ENCODE measurements at places on chromosomes 4 and X.

DNA sequence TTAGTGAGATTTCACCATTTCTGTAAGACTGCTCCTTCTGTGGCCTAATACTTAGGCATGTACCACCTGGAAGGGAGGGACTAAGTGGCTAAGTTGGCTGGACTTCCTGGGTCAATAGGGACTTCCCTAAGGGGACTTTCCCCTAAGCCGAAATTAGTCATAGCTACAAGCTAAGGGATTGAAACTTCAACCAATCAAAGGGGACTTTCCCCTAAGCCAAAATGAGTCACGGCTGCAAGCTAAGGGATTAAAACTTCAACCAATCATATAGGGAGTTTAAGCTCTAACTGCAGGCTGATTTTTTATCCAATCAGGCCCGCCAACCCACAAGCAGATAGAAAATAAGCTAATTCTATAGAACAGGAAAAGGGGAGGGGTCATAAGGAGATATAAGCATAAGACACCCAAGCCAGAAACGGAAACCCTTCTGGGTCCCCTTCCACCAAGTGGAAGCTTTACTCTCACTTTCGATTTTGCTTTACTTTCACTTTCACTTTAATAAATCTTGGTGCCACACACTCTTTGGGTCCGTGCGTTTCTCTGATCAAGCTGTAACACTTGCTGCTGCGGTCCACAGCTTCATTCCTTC lies 382.8 kb downstream of the KLHL4 start:
- DNase-seq = no peak

GRCh38 chr4:98612318-98613250 lies 45.8 kb downstream of the TSPAN5 start:
- DNase-seq = no peak

DNA sequence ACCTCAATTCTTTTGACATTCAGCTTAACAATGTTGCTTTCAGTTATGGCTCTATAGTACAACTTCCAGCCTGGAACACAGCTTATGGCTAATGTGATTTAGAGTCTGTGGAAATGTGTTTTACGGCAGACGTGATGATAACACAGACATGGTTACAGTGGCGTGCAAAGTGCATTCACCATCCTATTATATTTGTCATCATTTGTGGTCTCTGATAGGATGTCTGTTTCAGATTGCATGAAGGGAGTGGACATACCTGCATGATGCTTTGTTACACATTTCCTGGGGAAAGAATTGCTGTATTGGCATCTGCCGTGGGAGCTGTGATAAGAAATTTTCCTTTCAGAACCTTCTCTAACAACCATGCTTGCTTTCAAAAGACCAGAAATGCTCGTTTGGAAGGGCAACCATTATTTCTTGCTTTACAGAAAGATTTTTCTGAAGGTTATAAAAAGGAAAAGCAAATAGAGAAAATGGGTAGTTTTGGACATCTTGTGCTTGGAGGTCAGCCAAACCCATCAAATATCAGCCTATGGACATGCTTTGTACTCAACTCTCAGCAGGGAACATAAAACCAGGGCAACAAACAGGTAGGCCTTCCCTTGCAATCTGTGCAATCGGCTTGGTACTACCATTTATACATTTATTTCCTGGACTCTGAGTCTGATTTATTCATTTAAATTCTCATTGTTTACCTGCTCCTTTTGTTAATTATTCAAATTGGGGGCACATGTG lies 273.9 kb downstream of the TLL1 start:
- DNase-seq = no peak

DNA sequence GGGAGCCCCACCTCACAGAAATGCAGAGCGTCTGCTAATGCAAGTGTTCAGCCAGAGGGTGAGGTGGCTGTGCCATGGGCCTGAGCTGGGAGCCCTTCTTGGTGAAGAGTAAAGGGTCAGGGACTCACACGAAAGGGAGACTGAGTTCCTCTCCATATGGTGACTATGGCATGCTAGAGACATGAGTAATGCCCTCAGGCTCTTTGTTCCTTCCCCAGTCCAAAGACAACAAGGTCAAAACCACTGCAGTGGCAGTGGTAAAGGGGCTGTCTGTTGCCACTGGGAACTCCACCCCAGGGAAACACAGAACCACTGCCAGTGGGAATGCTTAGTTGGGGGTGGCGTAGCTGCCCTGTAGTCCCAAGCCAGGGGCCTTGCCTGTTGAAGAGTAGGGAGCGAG lies 22.4 kb downstream of the RAB40AL start:
- no peak for DNase-seq

GRCh38 chr4:71453531-71453930 lies 114.7 kb downstream of the SLC4A4 start:
- DNase-seq = no peak

DNA sequence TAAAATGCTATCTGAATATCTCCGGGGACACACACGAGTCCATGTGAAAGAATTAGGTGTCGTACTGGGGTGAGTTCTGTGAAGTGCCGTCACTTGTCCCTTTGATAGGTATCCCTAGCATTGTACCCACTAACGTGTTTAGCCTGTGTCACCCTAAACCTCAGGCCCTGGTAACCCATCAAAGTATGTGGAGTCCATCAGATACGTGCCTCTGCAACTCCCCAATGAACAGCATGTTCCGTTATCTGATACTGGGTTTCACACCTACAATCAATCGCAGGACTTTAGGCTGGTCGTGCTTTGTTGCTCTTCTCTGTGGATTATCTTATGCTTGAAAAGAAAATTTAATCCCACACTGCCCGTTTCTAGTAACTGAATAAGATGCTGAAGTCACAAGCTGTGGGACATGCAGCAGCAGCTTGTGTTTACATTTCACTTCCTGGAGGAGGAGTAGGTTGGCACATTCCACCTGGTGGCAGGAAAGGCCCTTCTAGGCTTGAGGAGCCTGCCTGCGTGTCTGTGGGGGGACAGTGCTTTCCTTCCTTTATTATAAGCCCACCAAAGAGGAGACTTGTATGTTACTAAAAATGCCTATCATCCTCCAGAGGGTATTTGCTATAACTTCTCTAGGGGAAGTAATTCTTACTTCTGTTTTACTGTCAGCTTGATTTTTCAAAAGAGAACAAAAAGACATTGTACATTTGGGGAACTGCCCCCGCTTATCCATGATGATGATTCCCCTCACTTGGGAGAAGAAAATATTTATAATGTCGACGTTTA lies 127.2 kb downstream of the FNIP2 start:
- no peak for DNase-seq

- DNase-seq = no peak
Observed at GRCh38 chr4:52676536-52676935, 17.4 kb upstream of the USP46 start.

GRCh38 chr4:61860376-61860775 lies 660.2 kb downstream of the ADGRL3 start:
- no peak for DNase-seq

DNA sequence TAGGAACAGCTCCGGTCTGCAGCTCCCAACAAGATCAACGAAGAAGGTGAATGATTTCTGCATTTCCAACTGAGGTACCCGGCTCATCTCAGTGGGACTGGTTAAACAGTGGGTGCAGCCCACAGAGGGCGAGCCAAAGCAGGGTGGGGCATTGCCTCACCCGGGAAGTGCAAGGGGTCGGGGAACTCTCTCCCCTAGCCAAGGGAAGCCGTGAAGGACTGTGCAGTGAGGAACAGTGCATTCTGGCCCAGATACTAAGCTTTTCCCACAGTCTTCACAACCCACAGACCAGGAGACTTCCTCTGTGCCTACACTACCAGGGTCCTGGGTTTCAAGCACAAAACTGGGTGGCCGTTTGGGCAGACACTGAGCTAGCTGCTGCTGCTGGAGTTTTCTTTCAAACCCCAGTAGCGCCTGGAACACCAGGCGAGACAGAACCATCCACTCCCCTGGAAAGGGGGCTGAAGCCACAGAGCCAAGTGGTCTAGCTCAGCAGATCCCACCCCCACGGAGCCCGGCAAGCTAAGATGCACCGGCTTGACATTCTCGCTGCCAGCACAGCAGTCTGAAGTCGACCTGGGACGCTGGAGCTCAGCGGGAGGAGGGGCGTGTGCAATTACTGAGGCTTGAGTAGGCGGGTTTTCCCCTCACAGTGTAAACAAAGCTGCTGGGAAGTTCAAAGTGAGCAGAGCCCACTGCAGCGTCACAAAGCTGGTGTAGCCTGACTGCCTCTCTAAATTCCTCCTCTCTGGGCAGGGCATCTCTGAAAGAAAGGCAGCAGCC lies 84.6 kb downstream of the THOC2 start:
- no peak for DNase-seq

DNA sequence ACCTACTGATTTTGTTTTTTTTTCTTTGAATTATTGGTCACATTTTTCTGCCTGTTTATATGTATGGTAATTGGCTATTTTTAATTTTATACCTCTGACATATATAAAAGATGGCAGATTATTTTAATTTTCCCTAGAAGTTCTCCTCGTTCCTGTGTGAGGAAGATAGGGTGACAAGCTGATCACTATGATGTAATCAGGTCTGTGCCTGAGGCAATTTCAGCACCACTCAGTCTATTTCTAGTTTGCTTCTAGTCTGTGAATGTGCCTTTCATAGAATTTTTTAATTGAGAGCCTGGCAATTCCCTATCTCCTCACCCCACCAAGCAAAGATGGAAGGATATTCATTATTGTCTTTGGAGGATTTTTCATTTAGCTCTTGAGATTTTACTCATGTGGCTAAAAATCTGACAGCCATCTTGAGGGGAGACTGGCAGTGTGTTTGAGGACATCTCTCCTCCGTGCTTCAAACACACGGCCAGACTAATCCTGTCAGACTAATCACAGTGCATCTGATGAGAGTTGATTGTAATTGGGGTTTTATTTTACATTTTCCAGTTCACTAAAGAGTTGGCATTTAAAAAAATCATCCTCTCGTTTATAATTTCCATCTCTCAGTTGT lies 500.3 kb downstream of the TRIML1 start:
- DNase-seq = no peak

GRCh38 chr4:108109997-108110416 lies 58.7 kb downstream of the LEF1 start:
- DNase-seq = no peak

- no peak for DNase-seq
Observed at GRCh38 chr4:31620476-31620875, 900.3 kb downstream of the PCDH7 start.
